ENCODE measurements at places on chromosomes 11 and 22.

- peak; percentile 23 for DNase-seq
These were observed 104.7 kb downstream of the KIAA1671 start for GRCh38 chr22:25057013-25057881.

- DNase-seq: no peak
These were observed 19.8 kb upstream of the CCDC89 start for GRCh38 chr11:85705800-85706199.

DNA sequence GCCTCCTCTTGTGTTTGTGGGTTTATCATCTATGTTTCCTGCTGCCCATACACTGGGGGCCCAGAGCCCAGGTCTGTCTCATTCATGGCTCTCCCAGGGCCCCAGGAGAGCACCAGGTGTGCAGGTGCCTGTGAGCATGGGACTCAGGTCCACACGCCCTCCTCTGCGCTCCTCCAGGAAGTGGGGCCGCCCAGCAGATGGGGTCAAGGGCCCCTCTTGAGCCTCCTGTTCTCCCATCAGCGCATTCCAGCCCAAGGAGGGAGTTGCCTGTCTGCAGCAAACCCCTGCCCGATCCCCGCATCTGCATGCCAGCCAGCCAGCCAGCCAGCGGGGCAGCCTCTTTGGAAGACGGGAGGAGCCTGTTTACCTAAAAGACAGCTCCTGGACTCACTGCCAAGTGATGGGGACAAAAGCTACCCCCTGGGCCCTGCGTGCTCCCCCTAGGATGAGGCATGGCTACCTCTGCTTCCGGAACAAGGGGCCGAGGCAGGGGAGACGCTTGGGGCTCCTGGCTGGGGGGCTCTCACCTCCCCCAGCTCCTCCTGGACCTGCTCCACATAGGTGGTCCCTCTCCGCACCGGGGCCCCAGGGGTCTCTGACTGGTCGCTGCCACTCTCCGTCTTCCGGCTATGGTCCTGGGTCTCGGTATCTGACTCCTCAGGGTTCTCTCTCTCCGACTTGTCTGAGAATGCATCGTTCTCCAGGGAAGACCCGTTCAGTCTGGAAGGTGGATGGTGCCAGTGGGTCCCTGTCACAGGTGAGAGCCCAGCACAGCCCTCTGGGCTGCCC, 49.7 kb upstream of the CARS1 start:
- DNase-seq: no peak

GRCh38 chr11:27582621-27583020, 76.1 kb upstream of the LIN7C start:
- DNase-seq: no peak

DNA sequence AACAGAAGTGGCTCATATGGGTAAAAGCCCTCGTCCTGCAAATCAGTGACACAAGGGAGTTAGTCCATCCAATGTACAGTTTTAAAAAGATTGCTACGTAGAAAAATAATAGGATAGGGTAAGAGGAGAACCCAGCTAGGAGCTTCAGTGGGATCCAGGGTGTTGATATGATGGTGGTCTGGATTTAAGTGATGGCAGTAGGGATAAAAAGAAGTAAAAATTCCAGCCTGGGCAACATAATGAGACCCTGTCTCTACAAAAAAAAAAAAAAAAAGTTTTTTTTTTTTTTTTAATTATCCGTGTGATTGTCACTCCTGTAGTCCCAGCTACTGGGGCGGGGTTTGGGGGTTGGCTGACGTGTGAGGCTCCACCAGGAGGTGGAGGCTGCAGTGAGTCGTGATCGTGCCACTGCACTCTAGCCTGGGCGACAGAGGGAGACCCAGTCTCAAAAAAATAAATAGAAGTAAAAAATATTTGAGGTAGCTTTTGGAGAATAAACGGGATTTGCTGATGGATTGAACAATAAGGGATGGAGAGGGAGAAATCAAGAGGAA, 7.0 kb upstream of the L3MBTL2 start:
- peak; percentile 17 for DNase-seq

DNA sequence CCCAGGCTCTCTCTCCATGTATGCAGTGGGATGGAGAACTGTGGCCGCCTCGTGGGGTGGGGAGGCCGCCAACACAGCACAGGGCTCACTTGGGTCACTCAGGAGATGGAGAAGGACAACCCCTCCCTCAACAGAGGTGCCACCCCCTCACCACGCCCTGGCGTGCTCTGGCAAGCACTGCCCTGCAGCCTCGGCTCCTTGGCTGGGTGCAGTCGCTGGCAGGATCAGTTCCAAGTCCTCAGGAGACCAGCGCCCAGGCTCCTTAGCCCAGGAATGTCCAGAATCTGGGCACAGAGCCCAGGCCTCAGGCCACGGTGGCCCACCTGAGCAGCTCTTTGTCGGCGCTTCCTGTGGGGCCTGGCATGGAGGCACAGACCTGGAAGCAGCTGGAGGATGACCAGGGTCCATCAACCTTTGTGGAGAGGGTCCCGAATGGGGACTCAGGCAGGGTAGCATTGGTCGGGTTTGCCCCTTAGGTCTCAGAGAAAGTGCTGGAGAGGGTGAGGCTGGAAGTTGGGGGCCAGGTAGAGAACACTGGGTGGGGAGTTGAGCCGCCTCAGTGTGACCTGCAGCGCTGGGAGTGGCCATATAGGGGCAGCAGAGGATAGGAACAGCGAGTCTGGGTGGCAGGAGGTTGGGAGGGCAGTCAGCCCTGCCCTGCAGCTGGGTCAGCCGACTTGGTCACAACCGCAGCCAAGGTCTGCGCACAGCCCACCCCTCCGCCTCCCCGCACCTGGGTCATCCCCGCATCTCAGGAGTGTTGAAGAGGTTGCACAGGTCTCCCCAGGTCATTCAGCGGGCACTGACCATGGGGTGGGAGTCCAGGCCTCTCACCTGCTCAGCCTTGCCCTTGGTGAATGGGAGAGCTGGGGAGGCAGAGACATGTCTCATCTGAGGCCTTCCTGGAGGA, 8.2 kb downstream of the SUSD2 start:
- peak; percentile 47 for DNase-seq

GRCh38 chr11:130774703-130775102, 141.6 kb downstream of the SNX19 start:
- no peak for DNase-seq

DNA sequence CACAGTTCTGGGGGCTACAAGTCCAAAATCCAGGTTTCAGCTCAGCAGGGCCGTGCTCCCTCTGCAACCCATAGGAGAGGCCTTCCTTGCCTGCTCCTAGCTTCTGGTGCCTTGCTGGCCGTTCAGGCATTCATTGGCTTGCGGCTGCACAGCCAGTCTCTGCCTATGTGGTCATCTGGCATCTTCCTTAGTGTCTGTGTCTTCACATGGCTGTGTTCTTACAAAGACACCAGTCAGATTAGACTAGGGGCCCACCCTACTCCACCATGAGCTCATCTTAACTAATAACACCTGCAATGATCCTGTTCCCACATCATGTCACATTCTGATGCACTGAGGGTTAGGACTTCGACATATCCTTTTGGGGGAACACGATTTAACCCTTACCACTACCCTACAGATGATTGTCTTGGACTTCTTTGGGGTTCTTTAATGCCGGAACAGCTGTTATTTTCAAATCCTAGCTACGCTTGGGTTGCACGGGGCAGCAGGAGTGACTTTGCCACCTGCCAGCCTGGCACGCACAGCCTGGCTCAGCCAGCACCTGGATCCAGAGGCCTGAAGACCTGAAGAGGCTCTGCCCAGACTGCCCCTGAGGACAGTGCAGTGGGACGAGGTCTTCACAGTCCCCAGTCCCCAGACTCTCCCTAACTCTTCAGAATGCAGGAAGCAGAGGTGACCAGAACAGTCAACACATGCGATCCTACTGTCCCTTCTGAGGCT, 7.7 kb upstream of the NEAT1 start:
- DNase-seq: no peak

DNA sequence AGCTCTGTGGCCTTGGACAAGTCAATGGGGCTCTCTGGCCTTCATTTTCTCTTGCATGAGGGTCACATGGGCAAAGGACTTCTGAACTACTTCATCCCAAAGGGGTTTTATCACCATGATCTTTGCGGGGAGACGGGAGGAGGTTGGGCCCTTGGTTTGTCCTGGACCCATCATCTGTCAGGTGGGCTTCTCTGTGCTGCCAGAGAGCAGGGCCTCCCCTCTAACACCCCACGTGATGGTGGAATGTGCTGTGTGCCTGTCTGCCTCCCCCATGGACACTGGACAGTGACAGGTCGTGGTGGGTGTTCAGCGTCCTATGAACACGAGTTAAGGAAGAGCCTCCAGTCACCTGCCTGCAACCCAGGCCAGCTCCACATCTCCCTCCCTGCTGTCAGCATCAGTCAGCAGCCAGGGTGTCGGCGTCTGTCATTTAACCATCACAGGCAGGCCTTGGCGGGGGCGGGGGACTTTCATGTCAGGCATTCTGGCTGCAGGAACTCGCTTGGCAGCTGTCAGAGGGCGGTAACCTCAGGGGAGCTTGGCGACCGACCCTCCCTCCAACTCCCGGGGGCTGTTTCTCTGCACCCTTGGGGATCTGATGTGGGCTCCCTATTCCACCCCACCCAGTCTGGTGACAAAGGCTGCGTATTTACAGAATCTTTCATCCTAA, 2.6 kb upstream of the SUN2 start:
- DNase-seq: no peak

- no peak for DNase-seq
These were observed 24.0 kb downstream of the IGLL1 start for GRCh38 chr22:23556026-23556620.

GRCh38 chr22:23516304-23516703, 63.8 kb downstream of the IGLL1 start:
- no peak for DNase-seq

DNA sequence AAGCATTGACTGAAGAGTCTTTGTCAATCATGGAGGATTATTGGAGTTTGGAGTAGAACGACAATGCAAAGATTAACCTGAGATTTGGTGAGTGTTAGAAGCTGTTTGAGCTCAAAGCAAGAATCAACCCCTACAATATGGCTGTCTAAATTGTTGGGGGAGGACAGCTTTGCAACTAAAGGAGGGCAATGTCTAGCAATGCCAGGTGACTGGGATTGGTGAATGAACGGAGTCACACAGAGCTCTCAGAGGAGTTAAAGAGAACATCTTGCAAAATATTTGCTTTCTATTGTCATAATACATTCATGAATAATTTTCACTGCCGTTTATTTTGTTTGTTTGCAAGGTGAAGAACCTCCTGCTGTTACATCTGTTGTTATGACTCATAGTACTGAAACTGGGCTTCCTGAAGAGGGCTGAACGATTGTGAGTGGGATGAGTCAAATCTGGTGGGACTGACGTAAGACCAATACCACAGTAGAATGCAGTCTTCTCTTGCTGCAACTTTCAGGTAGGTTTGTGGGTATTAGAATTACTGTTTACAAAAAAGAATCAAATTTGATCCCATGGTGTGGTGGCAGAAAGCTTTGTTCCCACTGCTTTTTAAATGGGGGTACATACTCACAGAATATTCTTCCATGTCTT, 281.9 kb downstream of the CADM1 start:
- no peak for DNase-seq

GRCh38 chr11:62548545-62549335, 2.1 kb upstream of the AHNAK start:
- no peak for DNase-seq

GRCh38 chr11:58573451-58574104, 2.1 kb downstream of the LPXN start:
- DNase-seq: peak; percentile 73

DNA sequence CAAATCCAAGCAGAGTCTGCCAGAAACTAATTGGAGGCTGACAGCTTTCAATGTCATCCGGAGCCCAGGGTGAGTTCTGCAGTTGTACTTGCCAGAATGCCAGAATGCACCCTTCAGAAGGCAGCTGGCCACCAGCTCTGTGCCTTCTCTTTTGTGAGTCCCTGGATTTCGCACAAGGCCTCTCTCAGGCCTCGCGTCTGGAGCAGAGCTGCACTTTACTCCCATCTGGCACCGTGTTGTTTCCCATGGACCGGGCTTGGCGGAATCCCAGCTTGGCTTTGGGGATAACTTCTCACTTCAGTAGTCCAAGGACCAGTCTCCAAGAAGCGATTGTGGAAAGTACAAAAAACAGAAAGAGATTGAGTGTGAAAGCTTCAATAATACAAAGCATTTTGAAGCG, 451.3 kb upstream of the KIRREL3 start:
- no peak for DNase-seq

DNA sequence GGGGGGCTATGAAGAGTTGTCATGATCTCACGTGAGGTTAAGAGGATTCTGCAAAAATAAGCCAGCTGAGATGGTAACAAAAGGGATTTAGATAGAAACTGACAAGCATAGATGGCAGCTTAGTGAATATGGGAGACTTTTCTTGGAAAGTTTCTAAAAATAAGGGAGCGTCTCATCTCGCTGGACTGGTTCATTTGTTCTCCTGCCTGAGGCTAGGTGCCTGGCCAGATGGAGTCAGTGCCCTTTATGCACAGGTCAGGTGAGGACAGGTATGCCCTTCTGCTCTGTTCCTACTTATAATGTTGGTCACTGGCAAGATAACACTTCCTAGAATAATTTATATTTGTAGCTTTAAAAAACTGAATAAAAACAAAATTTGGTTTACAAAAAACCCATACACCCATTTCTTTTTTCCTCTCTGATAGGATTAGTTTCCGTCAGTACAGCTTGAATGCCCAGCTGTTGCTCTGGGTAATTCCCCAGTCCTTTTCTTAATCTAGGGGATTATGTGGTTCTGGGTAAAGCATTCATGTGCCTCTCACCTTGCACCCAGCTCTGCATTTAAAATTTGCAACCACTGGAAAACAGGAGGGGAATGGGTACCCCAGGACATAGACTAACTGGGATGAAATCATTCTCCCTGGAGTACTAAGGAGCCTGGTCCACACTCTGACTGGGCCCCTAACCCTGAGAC, 90.0 kb downstream of the AMOTL1 start:
- no peak for DNase-seq

DNA sequence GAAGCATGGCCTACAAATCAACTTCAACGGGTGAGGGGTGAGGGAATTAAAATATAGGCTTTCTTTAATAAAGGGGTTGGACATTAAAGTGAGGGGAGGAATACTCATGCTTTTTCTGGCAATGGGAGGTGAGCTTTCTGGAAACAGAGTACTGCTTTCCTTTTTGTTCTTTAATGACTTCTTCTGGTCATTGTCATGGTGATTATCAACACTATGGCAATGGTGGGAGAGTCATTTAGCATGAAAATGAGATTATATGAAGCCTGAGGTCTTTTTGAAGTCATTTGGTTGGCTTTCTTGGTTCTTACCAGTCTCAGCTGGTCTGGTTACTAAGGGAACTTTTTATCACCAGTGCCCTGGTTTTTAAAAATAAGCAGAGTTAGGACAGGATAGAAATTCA, 475.8 kb upstream of the LRRC4C start:
- DNase-seq: no peak

DNA sequence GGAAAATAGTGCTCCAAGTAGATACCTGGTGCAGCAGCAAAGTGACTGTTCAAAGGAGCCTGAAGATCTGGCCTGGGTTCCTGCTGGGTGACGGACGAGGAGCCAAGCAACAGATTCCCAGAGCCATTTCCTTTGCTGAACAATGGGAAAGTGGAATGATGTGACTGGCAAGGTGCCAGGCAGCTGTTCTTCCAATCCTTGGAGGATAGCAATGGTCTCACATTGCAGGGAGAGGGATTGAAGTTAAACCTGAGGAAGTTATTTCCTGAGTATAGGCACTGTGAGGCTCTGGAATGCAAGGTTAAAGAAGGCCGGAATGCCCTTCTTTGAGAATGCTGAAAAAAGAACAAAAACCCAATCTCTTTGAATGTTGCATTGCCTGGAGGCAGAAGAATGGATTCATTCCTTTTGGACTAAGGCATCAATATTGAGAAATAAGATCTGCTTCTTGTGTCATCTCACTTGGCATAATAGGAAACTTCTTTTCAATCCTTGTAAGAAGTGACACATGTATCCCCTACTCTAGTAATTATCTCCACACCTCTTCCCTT, 223.8 kb downstream of the BLID start:
- no peak for DNase-seq

- no peak for DNase-seq
These were observed 204.2 kb downstream of the AASDHPPT start for GRCh38 chr11:106281455-106282173.
